ENCODE measurements at places on chromosomes 12 and 14.

DNA sequence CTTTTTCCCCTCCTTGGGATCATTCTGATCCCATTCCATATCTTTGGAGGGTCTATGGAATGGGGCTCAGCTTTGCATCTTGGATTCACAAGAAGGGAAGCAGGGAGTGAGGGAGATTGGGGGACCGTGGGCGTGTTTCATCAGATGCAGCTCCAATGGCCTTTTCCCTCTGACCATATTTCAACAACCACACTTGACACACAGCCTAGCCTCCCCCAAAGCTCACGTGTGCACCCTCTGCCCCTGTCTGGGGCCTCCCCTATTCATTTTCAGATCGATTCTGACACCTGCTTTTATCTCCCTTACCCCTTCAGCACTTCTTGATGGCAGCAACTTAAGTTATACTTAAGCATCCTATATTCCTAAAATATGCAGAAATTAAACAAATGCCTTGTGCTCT is 126.6 kb downstream of the CHST11 start:
- no peak for DNase-seq

DNA sequence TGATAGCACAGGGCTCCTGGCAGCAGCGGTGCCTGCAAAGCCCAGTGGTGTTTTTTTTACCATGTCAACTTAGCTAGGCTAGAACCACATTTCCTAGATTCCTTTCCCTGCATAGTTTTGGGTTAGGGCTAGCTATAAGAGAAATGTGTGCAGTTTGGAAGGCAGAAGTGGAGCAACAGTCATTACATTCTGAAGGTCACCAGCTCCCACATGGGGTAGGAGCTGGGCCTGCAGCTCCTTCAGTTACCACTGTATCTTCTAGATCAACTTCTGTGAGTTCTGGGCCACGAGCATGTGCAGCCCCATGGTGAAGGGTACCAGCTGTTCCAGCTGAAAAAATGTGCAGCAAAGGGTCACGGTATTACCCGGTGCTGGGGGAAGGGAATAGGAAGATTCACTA is 2.3 kb upstream of the SLC25A3 start:
- no peak for DNase-seq

DNA sequence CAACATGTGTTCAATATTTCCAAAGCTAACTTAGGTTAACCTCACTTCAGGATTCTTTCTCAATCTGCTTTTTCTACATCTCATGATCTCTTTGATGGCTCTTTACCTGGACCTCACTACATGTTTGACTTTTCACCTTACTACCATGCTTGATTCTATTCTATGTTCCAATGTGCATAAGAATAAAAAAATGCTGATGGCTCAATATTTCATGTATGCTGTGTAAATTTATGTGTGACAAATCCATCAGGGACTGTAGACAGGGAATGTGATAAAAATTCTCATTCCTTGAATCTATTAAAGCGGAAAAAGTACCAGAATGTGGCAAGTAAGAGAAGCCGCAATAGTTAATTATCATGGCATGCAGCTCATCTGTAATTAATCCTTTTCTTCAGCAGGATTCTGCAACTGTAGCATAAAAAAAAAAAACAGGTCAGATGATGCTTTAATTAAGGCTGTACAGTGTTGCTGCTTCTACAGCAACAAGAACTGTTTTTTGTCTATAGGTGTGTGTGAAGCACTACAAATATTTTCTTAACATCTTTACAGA is 276.9 kb upstream of the PRKD1 start:
- DNase-seq, result no peak

DNA sequence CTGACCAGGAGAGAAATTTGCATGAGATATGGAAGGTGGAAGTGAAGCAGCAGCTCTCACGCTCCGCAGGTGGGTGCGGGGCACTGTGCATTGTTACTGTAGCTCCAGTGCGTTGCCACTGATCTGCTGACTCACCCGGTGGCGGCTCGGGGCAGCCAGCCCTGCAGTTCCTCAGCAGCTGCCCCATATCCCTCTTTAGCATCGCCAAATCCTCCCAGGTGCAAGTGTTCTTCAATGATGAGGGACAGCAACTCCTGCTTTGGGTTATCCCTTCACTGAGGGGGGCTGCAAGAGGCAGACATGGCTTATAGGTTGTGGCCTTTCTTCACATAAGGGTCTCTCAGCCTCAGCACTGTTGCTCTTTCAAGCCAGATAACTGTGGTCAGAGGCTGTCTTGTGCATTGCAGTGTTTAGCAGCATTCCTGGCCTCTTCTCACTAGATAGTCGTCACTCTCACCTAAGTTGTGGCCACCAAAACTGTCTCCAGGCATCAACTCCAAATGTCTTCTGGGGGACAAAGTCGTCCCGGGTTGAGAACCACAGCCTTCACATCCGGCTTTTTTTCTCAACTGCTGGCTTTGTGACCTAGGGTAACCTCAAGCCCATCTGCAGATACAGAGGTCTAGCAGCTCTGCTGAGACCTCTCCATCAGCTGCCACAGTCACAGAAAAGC is 180.8 kb downstream of the EFCAB11 start:
- peak; percentile 47 for DNase-seq

GRCh38 chr14:89912667-89913211 is 41.8 kb downstream of the EFCAB11 start:
- peak; percentile 54 for DNase-seq

DNA sequence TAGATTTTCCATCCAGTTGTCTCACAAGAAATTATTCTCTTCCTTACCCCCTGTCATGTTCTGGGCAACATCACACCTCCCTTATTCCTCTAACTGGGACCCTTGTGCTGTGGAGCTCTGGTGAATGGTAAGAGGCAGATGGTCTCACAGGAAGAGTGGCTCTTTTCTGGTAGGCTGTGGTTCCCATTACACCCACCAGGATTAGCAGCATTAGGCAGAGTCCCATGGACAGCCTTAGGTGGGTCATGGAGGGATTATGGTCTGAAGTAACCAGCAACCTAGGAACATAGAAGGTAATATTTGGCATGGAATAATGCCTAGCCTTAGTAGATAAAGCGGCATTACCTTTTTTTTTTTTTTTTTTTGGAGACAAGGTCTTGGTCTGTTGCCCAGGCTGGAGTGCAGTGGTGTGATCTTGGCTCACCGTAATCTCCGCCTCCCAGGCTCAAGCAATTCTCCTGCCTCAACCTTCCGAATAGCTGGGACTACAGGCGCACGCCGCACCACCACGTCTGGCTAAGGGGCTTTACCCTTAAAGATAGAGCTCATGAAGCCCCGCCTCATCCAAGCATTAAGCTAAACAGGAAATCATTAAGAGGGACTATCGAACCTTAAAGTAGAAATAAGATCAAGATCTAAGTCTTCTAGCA is 4.0 kb downstream of the C14orf119 start:
- DNase-seq, result no peak

- peak; percentile 28 for DNase-seq
These were observed 8.8 kb downstream of the BDKRB1 start for GRCh38 chr14:96264853-96265252.

- DNase-seq, result no peak
These were observed 38.6 kb upstream of the LRTM2 start for GRCh38 chr12:1781772-1782171.

GRCh38 chr12:51721282-51721940 is 127.1 kb downstream of the FIGNL2 start:
- DNase-seq, result no peak

- no peak for DNase-seq
These were observed 317.2 kb downstream of the TMEM121 start for GRCh38 chr14:105843444-105844046.

DNA sequence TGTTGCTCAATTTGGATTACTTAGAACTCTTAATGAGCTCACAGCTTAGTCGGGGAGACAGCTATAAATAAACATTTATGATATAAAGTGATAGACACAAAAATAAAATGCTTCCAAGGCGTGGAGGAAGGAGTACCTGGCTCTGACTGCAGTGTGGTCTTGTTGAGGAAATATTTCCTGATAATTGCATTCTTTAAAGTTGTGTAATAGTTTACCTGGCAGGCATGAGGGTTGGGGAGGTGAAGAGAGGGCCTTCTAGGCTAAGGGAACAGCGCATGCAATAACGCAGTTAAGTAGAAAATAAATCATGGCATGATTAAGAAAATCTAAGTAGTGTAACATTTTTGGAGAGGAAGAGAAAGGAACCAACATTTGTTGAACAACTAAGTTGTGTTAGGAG is 260.5 kb upstream of the ATP2B1 start:
- no peak for DNase-seq

- peak; percentile 37 for DNase-seq
These were observed 16.4 kb downstream of the MLXIP start for GRCh38 chr12:122094735-122095631.

DNA sequence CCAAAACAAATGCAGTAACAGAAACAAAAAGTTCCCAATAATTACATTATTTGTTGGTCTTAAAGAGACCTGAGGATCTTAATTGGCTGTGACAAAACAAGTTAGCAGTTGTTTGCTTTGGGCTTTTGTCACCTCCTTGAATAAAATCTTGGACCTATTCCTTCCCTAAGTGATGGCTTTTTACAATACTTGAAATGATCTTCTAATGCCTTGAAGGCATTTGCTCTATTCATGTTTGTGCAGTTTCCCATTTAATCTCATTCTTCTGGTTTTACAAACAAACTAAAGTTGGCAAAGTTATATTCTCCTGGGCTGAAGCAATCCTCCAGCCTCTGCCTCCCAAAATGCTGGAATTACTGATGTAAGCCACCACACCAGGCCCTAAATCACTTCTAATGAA is 98.8 kb downstream of the OSBPL8 start:
- no peak for DNase-seq

GRCh38 chr12:107400686-107401447 is 284.7 kb upstream of the PWP1 start:
- DNase-seq, result no peak

DNA sequence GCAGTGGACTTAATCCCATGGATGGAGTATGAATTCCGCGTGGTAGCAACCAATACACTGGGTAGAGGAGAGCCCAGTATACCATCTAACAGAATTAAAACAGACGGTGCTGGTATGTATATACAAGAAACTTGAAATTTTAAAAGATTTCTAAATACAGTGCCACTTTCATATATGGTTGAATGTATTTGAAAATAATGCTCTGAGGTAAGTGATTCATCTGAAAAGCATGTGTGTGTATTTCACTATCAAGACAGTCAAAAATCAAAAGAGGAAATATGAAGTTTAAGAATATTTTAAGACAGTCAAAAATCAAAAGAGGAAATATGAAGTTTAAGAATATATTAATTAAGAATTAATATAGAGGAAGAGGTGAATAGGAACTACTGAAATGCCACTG is 195.0 kb upstream of the PDZRN4 start:
- no peak for DNase-seq

- DNase-seq, result no peak
These were observed 1973.9 kb upstream of the FLRT2 start for GRCh38 chr14:83556065-83556464.

DNA sequence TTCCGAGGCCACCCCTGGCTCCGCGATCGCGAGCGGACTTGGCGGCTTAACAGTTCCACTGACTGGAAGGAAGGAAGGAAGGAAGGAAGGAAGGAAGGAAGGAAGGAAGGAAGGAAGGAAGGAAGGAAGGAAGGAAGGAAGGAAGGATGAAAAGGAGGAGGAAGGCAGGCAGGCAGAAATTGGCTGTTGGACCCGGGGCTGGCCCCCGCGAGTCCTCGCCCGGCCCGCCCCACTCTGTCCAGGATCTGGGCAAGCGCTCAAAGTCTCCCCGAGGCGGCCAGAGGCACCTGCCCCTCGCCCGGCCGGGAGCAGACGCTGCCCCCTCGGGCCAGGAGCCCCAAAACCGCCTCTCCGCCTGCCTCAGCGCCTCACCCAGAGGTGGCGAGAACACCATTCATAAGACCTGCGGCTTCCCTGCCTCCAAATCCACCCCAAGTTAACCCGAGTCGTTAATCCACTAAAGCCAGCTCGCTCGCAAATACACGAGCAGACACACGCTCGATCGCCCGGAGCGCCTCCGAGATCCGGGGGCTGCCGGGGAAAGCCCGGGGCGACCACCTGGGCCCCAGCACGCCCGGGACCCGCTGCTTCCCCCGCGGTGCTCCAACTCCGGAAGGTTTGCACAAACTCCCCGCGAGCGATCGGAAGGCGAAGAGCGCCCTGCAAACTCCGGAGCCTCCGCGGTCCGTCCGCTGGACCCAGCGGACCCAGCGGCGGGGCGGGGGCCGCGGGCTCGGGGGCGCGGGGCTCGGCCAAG is 844 bp downstream of the DPF3 start:
- DNase-seq, result peak; percentile 31

DNA sequence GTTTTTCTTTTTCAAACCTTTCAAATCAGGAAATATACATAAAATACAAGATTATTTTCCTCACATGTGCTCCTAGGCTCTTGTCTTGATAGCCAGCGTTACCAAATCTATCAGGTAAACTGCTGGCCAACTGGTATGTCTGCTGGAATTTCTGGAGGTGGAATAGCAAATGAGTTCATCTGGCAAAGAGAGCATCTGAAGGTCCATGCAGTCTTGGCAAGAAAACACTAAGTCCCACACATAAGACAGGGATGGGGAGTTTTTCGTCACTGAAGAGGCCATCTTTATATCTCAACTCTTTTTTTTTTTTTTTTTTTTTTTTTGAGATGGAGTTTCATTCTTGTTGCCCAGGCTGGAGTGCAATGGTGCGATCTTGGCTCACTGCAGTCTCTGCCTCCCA is 60.1 kb downstream of the DERA start:
- no peak for DNase-seq

- peak; percentile 42 for DNase-seq
These were observed 36.0 kb downstream of the PTPN21 start for GRCh38 chr14:88518592-88519512.

DNA sequence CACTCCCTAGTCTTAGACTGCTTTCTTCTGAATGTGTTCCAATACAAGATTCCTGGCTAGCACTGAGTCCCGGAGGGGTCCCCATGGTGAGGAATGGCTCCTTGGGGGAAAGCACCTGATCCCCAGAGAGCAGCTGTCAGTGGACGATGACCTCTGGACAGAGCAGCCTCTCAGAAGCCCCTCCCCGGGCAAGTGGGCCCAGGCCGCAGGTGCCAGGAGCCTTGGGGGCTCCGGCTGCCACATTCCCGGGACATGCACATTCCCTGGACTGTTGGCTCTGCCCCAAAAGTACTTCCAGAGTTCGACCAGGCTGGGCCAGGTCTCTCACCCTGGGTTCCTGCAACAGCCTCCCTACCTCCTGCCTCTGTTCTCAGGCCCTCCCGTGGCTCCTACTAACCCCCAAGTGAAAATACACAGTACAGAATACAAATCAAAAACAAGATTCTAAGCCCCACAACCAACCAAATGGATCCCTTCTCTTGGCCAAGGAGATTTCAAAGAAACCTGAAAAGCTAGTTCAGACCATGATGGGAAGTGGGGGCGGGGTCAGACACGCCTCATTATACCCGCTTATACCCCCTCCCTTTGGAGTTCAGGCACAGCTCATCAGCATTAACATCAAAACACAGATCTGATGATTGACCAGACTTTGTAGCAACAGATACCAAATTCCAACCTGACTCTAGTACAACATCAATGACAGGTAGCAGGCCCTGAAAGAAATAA is 23.3 kb upstream of the BTBD6 start:
- no peak for DNase-seq
